ENCODE measurements at places on chromosomes 12 and 14.

DNA sequence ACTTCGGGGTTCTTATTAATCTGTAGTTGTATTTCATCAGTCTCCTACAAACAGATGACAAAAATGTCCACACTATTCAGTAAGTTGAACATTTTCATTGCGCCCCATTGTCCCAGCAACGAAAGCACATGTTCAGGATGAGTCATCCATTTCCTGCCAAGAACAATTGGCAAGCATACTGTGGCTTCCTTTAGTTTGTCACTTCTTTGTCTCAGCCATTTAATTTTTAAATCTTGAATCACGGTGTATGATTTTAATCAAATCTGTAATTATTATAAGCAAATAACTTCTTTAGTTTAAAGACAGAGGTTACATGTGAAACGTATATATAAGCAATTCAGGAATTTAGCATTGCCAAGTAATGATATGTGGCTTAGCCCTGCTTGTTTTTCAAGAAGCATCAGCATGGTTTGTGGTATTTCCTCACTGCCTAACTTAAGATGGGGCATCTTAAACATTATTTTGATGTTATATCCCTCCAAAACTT lies 211.3 kb upstream of the KRR1 start:
- DNase-seq: peak; percentile 51

- peak; percentile 54 for DNase-seq
Observed at GRCh38 chr12:6097411-6097810, 27.1 kb downstream of the VWF start.

- no peak for DNase-seq
Observed at GRCh38 chr12:123614531-123614930, 12.6 kb downstream of the DDX55 start.

- DNase-seq: no peak
Observed at GRCh38 chr14:75442166-75442565, 14.3 kb downstream of the JDP2 start.

GRCh38 chr14:55512421-55512820 lies 67.6 kb upstream of the KTN1 start:
- no peak for DNase-seq

GRCh38 chr12:62724947-62725451 lies 210.0 kb downstream of the PPM1H start:
- peak; percentile 86 for DNase-seq

- DNase-seq: no peak
Observed at GRCh38 chr12:3279415-3279780, 202.2 kb downstream of the TSPAN9 start.

DNA sequence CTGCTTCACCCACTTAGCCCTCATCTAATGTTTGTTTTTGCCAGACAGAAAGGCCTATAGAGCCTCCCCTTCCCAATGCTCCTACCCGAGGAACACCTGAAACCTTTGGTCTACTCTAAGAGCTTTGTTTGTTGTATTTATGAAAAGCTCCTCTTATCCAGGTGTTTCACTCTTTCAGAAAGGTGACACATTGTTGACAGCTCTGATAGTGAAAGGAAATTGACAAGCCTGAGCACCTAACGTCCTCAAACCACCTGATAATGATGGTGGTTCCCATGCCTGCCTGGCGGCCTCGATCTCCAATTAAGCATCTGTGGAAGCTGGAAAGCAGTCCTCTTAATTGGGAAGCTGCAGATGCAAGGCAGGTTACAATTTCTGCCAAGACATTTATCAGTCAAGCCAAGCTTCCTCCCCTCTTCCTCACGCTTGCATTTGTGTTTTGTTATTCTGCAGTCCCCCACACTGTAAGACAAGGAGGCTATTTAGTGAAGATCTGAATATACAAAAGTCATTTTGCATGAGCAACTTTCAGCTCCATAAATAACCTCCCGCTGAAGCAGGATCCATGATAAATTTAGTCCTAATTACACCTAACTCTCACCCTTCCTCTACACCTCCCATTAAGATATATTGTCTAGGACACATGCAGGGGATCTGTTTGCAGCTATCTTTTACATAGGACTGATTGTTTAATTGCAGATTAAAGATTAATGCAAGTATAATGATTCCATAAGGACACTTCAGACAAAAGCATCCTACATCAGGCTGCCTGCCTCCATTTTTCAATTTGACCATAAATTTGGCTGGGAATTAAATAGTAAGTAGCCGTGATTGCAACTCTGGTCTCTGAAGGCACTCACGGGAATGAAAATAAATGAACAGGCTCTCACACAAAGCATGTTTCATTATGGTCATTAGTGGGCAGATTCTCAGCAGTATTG lies 288.6 kb downstream of the PDZRN4 start:
- DNase-seq: no peak

- no peak for DNase-seq
Observed at GRCh38 chr12:16361142-16361783, 13.8 kb downstream of the MGST1 start.

GRCh38 chr14:24430682-24431568 lies 1.2 kb downstream of the KHNYN start:
- peak; percentile 36 for DNase-seq

- DNase-seq: no peak
Observed at GRCh38 chr14:44339231-44339630, 167.9 kb downstream of the FSCB start.
